ENCODE measurements at places on chromosomes 16 and 17.

GRCh38 chr16:88476203-88476602, 23.1 kb downstream of the ZFPM1 start:
- no peak for DNase-seq

GRCh38 chr17:75091855-75092327, 4.1 kb downstream of the SLC16A5 start:
- DNase-seq, result no peak

- no peak for DNase-seq
These were observed 76.0 kb upstream of the ZNF423 start for GRCh38 chr16:49931916-49932315.

DNA sequence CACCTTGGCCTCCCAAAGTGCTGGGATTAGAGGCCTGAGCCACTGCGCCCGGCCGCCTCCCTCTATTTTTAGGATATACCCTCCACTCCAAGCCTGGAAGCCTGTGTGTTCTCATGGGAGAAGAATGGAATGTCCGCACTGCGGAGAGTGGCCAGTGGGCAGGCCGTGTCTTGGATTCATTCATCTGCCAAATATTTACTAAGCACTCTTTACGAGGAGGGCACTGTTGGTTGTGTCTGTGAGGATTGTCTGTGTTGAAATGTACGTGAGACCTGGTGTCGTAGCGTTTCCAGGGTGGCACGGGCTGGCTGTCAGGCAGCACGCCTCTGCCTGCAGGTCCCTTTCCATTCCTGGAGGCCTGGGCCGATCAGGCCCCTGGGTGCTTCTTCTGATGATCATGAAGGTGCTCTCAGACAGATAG, 19.2 kb downstream of the PGS1 start:
- DNase-seq, result no peak

GRCh38 chr17:75526555-75527270, 1.2 kb downstream of the LLGL2 start:
- DNase-seq, result no peak

GRCh38 chr16:88785106-88785924, at the start of gene PIEZO1:
TSS of gene PIEZO1 (minus strand) at chr16:88785220. CDS start at chr16:88784964, 256 bp downstream.
- DNase-seq, result no peak

GRCh38 chr16:3161235-3162018, 26.6 kb upstream of the OR1F1 start:
- no peak for DNase-seq

- no peak for DNase-seq
These were observed 4.8 kb downstream of the MT1A start for GRCh38 chr16:56643080-56643778.

- no peak for DNase-seq
These were observed 6.0 kb downstream of the CLEC16A start for GRCh38 chr16:10950393-10950792.

GRCh38 chr17:9902120-9902519, 3.0 kb downstream of the RCVRN start:
- no peak for DNase-seq

DNA sequence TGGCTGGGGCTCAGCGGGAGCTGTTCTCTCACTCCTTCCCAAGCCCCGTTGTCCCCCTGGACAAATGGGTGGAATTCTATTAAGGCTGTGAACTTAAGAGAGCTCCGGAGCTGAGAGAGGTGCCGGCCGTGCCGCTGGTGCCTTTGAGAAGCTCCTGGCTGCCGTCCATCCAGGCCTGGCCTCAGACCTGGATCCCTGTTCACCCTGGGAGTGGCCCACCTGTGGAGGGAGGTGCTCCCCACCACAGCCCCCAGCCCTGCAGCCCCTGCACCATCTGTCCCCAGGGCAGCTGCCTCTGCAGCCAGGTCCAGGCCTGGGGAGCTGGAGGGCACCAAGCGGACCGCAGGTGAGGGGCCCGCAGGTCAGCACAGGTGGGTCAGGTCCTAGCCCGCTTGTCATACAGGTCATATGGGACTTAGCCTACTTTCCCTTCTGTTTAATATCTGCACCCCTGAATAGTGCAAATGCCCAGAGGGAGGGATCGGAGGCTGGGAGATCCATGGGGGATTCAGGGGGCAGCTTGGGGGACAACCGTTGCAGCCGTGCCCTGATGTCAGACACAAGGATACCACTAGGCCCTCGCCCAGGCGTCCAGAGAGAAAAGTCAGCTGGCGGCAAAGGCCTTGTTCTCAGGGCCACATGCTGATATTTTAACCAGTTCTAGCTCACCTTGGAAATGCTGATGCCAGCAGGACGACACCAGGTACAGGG, 15.2 kb upstream of the METRNL start:
- DNase-seq, result no peak

Data from left renal cortex interstitium (tissue), 4 donors.